ENCODE measurements at places on chromosomes 4 and X. TPM values are rescaled to one million over a fixed set of nuclear protein-coding genes. Genes with fewer than 3 reads are reported as not detected.

Gene PCSK1N
- total RNA-seq: 42.8 TPM

Gene HSFX3
- total RNA-seq: not detected

Gene XAGE1A
- not detected for total RNA-seq

Gene SOX3
- not detected for total RNA-seq

Gene NFKB1
- 30.9 TPM for total RNA-seq

Gene ODAM
- 3.2 TPM for total RNA-seq

Gene RASSF6
- 1.5 TPM for total RNA-seq

Gene PDZD4
- 8.8 TPM for total RNA-seq

Gene APLN
- 0.33 TPM for total RNA-seq

Gene RHOXF1
- total RNA-seq: 0.52 TPM

Gene SHROOM4
- total RNA-seq: 15.4 TPM

Gene USO1
- 53.3 TPM for total RNA-seq

Gene ALB
- 0.59 TPM for total RNA-seq

Gene DMRTC1B
- total RNA-seq: 6.1 TPM

Gene PABPC1L2A
- not detected for total RNA-seq

Gene XG
- 1.3 TPM for total RNA-seq

Gene RTL3
- not detected for total RNA-seq

Gene SSX4B
- total RNA-seq: not detected

Gene GASK1B
- 29.1 TPM for total RNA-seq

DNA sequence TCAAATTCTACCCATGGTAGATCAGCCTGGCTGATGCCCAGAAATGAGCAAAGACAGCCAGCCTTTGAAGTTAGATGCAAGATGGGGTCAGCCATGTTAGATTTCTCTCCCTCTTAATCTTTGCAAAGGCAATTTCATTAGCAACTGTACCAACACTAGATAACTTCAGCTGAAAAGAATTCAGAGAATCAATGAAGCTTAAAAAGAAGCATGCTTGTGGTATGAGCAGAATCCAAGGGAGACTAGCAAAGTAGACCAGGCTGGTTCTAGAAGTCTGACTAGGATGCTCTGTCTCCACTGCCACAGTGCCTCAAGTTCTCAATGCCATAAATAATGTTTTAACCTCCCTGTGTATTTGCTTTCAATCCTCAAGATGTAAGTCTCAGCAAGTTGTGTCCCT is 247.3 kb downstream of the SLC7A11 start:
- no peak for DNase-seq

- DNase-seq: no peak
Measured at GRCh38 chr4:10013722-10014121, 7.6 kb downstream of the SLC2A9 start.

GRCh38 chr4:24574236-24574635 is 10.1 kb downstream of the DHX15 start:
- DNase-seq: no peak

DNA sequence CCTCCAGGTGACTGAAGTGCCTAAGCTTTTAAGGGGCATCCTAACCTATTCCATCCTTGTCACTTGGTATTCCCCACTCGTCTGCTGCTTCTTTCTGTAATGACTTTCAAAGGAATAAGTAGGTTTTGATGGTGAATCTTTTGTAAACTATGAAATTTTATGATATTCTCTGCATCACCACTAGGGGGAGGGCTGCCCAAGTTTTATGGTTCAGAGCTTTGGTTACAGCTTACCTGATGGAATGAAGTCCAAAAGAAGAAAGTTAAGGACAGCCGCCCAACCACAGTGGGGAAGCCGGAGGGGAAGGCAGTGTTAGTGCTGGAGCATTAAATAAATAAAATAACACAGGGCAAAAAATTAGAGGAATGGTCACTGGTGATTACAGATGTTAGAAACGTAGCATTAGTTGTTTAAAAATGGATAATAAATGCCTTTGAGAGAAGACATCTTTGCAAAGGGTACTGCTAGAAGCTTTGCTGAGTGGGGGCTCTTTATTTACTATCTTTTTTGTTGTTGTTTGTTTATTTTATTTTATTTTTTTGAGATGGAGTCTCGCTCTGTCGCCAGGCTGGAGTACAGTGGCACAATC is 204.9 kb downstream of the GBA3 start:
- DNase-seq: peak; percentile 49

- DNase-seq: no peak
Measured at GRCh38 chr4:1093391-1094335, 19.7 kb downstream of the RNF212 start.

DNA sequence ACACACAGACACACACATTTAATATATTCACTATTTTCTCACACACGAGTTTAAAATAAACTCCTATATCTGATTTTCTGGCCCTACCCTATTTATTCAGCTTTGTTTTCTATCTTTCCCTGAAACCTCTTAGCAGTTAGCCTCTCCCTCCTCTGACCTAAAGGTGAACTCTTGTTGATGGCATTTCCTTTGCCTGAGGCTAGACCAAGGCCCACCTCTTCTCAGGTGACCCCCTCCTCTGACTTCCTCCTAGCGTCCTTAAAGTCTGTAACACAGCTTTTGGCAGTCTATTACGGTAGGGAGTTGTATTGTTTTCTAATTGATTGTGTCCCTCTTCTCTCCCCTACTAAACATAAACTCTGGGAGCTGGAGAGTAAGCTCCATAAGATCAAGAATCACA is 1.7 kb upstream of the SRPX2 start:
- DNase-seq: no peak

DNA sequence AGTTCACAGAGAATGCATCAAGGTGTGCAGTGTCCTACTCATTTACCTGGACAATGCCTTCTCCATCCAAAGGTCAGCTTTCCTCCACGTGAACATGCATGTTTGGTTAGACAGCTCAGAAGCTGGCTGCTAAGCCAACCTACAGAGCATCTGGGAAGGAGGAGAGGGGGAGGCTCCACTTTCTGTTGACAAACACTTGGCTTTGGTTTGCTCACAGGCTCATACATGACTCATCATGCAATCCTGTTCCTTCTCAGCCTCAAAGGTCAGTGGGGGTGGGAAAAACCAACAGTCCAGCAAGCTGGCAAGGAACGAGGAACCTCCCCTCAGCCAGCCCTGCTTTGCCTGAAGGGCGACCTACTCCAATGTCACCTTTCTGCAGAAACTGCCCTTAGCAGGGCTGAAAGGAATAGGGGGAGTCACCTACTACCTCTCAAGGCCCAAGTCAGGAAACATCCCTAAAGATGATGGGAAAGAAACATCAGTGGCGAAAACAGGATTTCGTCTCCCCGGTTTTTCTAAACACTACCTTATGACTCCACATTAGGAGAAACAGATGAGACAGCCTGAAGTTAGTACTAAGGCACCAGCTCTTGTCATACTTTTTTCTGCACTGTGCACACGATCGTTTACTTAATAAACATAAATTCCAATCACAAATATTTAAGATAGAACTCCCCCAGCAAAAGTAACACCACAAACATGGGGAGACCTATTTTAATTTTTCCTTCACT is 37.9 kb downstream of the RELL1 start:
- no peak for DNase-seq

DNA sequence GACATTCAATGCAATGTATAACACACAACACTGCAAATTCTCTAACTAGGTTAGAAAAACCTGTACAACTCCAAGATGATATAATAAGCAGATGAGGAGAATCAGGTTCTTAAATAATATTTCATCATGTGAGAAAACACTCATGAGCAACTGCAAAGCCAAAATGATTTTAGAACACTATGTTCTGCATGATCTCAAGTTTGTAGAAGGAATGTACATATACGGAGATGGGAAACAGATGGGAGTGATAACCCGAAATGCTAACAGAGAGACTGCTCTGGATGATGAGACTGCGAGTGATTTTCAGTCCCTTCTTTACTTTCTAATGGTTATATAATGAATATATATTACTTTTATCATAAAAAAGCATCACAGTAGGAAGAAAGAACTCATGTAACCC is 80.9 kb downstream of the PCYT1B start:
- no peak for DNase-seq

GRCh38 chr4:35818520-35818919 is 425.8 kb downstream of the ARAP2 start:
- no peak for DNase-seq

DNA sequence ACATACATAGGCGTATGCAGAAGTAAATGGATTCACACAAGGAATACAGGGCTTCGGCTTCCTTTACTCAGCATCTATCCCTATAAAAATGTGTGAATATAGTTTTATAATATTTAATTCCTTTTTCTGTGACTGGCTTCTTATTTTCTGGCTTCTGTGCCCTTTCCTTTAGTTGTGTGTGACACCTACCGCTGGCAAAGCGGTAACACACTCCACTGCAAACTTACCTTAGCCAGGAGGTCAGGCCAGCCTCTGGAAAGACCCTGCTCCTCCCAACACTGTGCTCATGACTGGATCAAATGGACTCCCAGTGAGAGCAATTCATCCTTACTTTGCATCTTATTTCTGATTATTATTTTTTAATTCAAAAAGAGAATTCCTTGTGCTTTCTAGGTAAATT is 244.2 kb downstream of the ANK2 start:
- no peak for DNase-seq

DNA sequence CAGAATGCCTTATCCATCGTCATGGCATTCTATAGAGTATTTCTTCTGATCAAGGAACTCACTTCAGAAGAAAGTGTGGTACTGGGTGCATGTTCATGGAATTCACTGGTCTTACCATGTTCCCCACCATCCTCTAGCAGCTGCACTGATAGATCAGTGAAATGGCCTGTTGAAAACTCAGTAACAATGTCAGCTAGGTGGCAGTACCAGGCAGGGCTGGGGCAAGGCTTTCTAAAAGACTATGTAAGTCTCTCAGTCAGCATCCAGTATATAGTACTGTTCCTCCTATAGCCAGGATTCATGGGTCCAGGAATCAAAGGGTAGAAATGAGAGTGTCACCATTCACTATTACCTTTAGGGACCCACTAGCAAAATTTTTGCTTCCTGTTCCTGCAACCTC is 15.8 kb upstream of the LDB2 start:
- no peak for DNase-seq

GRCh38 chr4:45453258-45453853 is 670.5 kb downstream of the GABRG1 start:
- no peak for DNase-seq

DNA sequence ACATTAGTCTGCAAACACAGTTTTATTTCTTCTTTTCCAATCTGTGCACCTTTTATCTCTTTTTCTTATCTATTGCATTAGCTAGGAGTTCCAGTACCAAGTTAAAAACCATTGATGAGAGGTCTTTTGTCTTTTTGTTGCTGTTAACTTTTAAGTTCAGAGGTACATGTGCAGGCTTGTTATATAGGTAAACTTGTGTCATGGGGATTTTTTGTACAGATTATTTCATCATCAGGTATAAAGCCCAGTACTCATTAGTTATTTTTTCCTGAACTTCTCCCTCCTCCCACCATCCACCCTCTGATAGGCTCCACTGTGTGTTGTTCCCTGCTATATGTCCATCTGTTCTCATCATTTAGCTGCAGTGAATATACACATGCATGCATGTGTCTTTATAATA is 349.9 kb downstream of the PDHA2 start:
- DNase-seq: no peak

- DNase-seq: no peak
Measured at GRCh38 chrX:133213117-133213516, 5.0 kb downstream of the TFDP3 start.

GRCh38 chr4:20318001-20318908 is 66.5 kb downstream of the SLIT2 start:
- DNase-seq: no peak

DNA sequence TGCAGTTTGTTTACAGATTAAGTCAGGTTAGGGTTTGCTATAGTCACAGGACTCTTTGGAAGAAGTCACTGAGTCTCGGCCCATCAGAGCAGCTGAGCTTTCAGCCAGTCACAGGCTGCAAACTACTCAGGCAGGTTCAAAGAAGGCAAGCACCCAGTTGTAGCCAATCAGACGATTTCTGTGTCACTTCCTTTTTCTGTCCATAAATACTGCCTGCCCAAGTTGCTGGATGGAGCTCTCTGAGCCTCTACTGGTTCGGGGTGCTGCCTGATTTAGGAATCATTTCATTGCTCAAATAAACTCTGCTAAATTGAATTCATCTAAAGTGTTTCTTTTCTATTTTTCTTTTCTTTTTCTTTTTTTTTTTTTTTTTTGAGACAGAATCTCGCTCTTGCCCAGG is 7.3 kb upstream of the SH3BP2 start:
- DNase-seq: no peak

DNA sequence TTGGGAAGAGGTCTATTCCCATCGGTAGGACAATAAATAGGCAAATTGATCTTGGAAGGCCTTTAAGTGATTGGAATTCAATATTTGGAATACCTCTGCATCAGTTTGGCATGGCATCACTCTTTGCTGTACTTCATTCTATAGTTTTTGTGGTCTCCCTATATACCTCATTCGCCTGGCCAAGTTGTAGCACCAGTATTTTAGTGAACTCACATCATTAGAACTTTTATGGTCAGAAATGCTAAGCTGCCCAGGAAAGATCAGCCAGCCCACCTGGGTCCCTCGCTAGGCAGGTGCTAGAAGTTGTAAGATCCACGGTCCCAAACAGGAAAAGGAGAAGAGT is 40.3 kb downstream of the ZCCHC13 start:
- no peak for DNase-seq

- DNase-seq: no peak
Measured at GRCh38 chr4:109419679-109420078, 13.9 kb upstream of the SEC24B start.

DNA sequence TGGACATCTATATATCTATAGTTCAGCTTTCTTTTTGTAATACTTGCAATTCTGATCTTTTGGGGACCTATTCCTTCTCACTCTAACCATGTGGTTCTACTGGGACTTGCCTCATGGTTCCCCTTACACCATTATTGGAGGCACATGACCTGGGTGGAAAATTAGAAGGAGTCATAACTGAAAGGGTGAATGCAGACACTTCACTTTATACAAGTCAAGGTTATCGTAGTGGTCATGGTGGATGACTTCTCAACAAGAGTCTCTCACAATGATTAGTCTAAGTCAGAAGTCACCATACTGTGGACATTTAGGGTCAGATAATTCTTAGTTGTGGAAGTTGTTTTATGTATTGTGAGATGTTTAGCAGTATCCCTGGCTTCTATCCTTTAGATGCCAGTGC is 10.5 kb upstream of the EIF4E start:
- DNase-seq: no peak
